ENCODE measurements at places on chromosomes 16 and 17. TPM values are rescaled to one million over a fixed set of nuclear protein-coding genes. Genes with fewer than 3 reads are reported as not detected.

DNA sequence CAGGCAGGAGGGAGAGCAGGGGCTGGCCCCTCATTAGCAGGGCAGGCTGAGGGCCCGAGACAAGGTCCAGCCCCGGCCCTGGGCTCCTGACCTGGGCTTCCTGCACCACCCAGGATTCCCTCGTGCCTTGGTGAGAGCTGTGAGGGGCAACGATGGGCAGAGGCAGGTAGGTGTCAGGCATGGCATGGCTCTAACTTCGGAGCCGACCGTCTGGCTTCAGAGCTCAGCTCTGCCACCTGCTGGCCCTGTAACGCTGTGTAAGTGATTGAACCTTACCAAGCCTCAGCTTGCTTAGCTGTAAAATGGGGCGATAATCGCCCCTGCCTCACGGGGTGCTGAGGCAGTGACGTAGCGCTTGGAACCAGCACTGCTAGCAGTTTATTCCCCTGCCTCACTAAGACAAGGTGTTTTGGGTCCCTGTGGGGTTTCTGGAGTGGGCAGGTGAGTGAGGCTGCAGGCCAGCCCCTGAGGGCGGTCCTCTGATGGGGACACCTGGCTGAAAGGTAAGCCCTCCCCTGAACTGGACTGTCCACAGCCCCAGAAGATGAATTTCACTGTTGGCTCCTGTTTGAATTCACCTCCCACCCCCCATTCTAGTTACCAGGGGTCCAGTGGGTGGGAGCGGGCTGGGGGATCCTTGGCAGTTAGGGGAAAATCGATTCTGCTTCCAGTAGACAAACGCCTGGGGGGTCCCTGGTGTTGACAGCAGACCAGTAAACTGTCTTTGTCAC, 184.8 kb upstream of the GSE1 start:
- H3K27ac ChIP-seq: no peak overlapping the region
- no peaks in the 10 kb centered on the region for H3K27me3 ChIP-seq
- H3K4me1 ChIP-seq: peaks cover 3% of the 10 kb centered on the region
- H3K4me3 ChIP-seq: no peak overlapping the region

The NKD1 gene
- 1.5 TPM for total RNA-seq

The MRPS7 gene
- total RNA-seq: 115 TPM

The GSG1L gene
- 3.4 TPM for total RNA-seq

DNA sequence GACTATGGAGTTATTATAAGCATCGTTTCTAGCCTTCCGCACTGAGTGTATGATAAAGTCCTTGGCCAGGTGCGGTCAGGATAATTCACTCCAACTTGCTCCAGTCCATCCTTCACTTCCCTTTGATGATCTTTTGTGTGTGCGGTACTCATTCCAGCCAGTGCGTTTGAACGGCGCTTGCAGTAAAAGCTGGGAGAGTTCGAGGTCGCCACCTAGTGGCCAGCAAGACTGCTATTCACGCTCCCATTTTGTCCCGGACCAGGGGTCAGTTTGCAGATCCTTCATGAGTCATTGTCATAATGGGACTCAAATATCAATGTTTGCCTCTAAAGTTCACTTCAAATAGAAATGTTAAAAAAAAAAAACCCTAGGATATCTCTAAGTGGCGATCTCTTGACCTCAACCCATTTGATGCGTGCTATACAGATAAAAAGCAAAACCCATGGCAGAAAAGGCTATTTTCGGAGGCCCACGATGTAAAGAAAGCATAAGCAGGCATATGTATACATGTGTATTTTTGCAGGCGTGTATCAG, 417.1 kb downstream of the TMEM114 start:
- H3K27ac ChIP-seq: no peak overlapping the region
- H3K4me3 ChIP-seq: no peak overlapping the region
- H3K36me3 ChIP-seq: no peaks in the 10 kb centered on the region
- H3K27me3 ChIP-seq: peaks cover 35% of the 10 kb centered on the region
- peak; percentile 48 for DNase-seq

DNA sequence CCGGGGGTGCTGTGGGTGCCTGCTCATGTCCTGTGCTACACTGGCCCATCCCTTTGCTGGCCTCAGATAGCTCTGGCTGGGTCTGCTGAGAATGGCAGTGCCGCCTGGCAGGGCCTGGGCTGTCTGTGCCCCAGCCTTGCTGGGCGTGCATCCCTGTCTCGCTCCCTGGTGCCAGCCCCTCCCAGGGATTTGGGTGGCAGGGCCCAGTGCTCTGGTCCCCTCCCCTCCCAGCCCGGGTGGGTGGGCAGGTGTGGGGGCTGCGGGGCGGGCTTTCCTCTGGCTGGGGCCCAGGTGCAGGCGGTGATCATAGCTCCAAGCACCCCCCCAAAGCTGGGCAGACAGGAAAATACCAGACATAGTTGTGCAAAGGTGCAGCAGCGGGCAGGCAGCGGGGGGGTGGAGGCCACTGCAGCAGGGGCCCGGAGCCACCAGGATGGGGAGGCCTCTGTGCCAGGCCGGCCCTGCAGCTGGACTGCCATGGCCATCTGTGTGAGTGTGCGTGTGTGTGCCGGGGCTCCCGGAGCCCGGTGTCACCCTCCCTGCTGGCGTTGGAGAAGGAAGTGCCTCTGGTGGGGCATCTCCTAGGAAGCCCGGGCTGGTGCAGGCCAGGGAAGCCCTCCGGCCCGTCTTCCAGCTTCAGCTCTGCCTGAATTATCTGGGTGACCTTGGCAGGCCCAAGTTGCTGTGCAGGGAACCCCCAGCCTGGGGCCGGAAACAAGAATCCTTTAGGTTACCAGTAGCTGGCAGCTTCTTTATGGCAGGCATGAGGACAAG, 7.4 kb downstream of the GLIS2 start:
- peak overlapping the region; percentile 26 for H3K4me3 ChIP-seq
- H3K27me3 ChIP-seq: no peaks in the 10 kb centered on the region
- peak overlapping the region; percentile 96 for H3K27ac ChIP-seq
- H3K36me3 ChIP-seq: no peaks in the 10 kb centered on the region
- DNase-seq: no peak

The RPS6KB1 gene
- 20.3 TPM for total RNA-seq

The DPEP2 gene
- total RNA-seq: 0.99 TPM

GRCh38 chr16:85829751-85830445, 30.4 kb downstream of the COX4I1 start:
- no peaks in the 10 kb centered on the region for H3K36me3 ChIP-seq
- peaks cover 77% of the 10 kb centered on the region for H3K27me3 ChIP-seq
- H3K4me3 ChIP-seq: no peak overlapping the region
- H3K27ac ChIP-seq: no peak overlapping the region
- H3K4me1 ChIP-seq: no peaks in the 10 kb centered on the region

- no peak for DNase-seq
- no peak overlapping the region for H3K27ac ChIP-seq
- no peak overlapping the region for H3K4me3 ChIP-seq
- no peaks in the 10 kb centered on the region for H3K36me3 ChIP-seq
These were observed 26.2 kb downstream of the ANKRD40 start for GRCh38 chr17:50681263-50682200.

The STH gene
- total RNA-seq: not detected

The AOC2 gene
- 0.44 TPM for total RNA-seq

The TAT gene
- not detected for total RNA-seq

DNA sequence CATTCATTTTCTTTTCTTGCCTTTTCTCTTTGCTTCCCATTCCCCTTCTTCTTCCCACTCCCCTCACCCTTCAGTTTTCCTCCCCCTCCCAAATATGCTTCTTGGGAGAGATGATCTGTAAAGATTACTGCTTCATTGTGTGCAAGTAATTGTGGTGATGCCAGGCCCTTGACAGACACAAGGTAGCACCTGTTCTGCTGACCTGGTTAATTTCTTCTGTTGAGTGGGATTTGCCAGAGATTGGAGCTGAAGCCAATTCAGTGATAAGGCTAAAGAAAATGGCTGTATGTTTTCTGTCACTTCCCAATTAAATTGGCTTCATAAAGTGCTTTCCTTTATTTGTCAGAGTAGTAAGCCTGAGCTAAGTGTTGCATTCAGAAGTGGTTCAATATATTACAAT, 44.5 kb downstream of the AATF start:
- H3K27me3 ChIP-seq: no peaks in the 10 kb centered on the region
- no peak for DNase-seq
- peaks cover 93% of the 10 kb centered on the region for H3K36me3 ChIP-seq
- H3K27ac ChIP-seq: no peak overlapping the region
- H3K4me3 ChIP-seq: no peak overlapping the region

DNA sequence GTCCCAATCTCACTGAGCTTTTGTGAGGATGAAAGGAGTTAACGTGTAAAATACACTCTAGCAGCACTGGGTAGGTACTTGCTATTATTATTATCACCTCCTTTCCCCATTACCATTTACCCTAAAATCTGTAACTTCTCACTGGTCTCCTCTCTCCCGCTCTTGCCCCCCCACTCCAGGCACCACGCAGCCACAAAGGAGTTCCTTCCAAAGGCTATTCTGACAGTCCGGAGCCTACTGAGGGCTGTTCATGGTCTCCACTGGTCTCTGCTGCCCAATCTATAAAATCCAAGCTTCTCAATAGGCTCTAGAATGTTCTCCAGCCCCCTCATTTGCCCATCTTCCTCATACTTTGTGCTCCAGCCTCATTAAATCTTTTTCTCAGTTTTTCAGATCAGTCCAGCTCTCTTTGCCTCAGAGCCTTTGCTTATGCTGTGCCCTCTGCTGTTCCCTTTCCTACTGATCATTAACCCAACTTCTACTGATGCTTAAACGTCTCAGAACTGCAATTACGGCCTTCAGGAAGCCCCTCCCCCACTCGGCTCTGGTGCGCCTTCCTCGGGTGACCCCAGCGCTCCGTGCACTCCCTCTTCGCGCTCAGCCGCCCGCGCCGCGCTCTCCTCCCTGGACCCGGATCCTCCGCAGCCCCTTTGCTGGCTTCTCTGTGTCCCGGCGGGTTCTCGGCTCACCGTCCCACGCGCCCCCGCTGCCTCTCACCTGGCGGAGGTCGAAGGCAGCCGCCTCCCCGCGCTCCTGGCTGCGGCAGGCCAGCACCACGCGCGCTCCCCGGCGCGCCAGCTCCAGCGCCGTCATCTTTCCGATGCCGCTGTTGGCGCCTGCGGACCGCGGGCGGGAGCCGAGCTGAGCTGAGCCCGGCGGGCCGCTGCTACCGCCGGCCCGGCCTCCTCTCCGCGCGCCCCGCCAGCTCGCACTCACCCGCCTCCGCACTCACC, 737 bp downstream of the DHRS13 start:
- no peaks in the 10 kb centered on the region for H3K27me3 ChIP-seq
- peak overlapping the region; percentile 83 for H3K4me3 ChIP-seq
- H3K36me3 ChIP-seq: peaks cover 17% of the 10 kb centered on the region
- H3K4me1 ChIP-seq: peaks cover 51% of the 10 kb centered on the region

- peaks cover 8% of the 10 kb centered on the region for H3K4me1 ChIP-seq
- H3K36me3 ChIP-seq: no peaks in the 10 kb centered on the region
- H3K27ac ChIP-seq: no peak overlapping the region
- H3K27me3 ChIP-seq: peaks cover 90% of the 10 kb centered on the region
- no peak for DNase-seq
These were observed 55.5 kb upstream of the DLX4 start for GRCh38 chr17:49913226-49914095.

DNA sequence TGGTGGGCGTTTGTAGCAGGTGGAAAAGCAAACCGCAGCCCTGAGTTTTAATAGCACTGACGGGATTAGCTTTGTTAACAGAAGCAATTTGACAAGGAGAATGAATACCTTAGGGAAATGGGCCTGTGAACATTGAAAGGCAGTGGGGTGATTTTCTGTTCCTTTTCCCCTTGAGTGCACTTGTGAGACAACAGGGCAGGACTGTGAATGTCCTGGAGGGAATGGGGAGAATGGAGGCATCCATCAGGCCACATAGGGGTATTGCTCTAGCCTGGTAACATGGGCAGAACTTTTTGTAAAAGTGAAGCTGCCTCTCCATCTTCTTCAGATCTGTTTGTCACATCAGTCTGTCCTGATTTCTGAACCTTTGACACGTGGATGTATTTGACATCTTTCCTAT, 26.2 kb downstream of the USP43 start:
- DNase-seq: no peak
- no peaks in the 10 kb centered on the region for H3K36me3 ChIP-seq
- H3K27me3 ChIP-seq: peaks cover 41% of the 10 kb centered on the region
- no peaks in the 10 kb centered on the region for H3K4me1 ChIP-seq

DNA sequence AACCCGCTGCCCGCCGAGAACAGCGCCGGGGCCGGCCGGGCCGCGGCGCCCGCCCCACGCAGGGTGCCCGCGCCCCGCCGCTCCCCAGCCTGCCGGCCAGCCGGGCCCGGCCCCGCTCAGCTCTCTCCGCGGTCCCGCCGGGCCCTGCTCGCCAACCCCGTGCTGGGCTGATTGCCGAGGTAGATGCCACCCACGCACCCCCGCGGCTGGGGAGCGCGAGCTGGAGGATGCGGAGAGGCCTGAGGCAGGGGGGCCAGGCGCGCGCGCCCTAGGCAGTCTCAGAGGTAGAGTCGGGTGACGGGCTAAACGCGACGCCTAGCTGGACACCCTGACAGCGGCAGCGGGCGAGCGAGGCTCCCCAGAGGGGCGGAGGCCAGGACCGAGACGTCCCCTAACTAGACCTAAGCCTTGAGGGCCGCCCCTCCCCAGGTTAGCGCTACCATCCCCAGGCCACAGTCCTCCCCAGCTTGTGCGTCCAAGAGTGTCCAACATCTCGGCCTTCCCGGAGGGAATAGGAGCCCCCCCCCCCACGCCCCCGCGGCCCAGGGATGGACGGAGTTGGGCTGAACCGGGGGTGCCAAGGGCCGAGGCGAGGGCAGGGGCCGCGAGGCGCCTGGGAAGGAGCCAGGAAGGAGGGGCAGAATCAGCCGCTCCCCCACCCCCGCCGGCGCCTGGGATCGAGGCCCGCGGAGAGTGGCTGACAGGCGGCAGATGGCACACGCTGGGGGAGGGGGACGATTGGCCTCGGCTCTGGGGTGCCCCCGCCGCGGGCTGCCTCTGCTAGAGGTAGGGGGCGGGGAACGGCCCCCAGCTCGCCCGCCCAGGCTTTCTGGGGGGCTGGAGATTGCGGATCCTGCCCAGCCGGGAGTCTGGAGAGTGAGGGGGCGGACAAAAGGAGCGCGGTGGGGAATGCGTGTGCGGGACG, 2.5 kb upstream of the ZNF423 start:
- no peaks in the 10 kb centered on the region for H3K36me3 ChIP-seq
- H3K4me3 ChIP-seq: peak overlapping the region; percentile 87
- peaks cover 5% of the 10 kb centered on the region for H3K27me3 ChIP-seq

The GDPD1 gene
- 2.9 TPM for total RNA-seq

GRCh38 chr17:74245145-74245831, 28.7 kb upstream of the DNAI2 start:
- H3K27me3 ChIP-seq: no peaks in the 10 kb centered on the region
- H3K36me3 ChIP-seq: peaks cover 16% of the 10 kb centered on the region
- peak overlapping the region; percentile 78 for H3K27ac ChIP-seq
- DNase-seq: no peak

GRCh38 chr16:65624666-65625065, 502.8 kb upstream of the CDH11 start:
- no peaks in the 10 kb centered on the region for H3K36me3 ChIP-seq
- no peak overlapping the region for H3K27ac ChIP-seq
- no peaks in the 10 kb centered on the region for H3K4me1 ChIP-seq
- H3K4me3 ChIP-seq: no peak overlapping the region
- H3K27me3 ChIP-seq: peaks cover 67% of the 10 kb centered on the region
- DNase-seq: no peak

Data from left ventricle myocardium inferior (tissue), 1 donor.